ENCODE measurements at places on chromosomes 16 and 17.

GRCh38 chr16:30958175-30959079 lies 873 bp downstream of the SETD1A start:
- no peak for DNase-seq

DNA sequence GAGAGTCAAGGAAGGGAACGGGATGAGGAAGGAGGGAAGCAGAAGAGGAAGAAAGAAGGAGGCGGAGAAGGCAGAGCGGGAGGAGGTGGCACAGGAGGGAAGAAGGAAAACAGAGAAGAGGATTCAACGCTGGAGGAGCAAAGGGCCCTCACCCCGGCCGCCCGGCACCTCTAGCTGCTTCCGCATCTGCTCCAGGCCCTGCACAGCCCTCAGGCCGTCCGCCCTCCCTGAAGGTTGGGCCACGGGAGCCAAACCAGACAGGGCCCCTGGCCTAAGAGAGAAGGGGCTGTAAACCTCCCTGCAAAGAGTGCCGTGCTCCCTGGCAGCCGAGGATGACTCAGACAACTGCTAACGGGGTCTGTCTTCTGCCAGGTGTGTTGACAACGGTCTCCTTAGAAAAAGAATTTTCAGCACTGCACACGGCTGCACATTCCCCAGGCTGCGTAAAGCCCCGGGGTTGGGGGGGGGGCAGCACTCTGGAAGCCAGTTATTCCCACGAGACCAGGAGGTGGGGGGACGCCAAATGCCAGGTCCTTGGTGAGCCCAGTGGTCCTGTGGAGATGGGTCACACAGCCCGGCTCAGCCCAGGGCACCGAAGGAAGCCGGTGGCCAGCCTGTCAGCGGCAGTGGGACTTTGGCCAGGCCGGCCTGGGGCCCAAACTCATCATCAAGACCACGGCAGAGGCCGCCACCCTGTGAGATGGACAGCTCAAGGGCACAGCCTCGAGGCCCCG lies 29.1 kb downstream of the MRM3 start:
- no peak for DNase-seq

DNA sequence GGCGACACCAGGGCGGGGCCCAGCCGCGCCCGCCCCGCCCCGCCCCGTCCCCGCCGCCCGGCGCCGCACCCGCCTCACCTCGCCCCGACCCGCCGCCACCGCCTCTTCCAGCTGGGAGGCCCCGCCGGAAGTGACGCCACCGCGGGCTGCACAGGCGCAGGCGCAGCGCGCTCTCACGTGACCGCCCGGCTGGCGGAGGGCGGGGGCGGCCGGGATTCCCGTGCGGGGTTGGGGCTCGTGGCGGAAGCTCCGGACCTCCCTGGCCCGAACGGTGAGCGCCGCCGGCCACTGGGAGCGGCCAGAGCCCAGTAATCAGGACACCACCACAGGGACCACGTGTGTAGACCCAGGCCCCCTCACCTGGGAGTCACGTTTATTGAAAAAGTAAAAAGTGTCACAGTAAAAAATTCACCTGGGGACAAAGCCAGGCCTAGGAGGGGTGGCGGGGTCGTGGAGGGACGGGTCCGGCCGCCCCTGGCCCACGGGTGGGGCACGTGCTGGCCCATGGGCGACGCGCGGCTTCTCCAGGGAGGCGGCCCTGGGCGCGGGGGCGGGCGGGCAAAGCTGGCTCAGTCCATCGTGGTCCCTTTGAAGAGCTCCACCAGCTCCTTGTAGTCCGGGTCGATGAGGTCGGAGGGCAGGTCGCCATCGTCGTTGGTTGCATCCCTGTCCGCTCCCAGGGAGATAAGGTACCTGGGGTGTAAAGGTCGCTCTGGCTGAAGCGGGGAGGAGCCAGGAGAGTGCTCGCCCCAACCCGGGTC lies at the start of gene MCRIP1:
Gene MCRIP1 (minus strand): TSS at position 132 of the 761 bp plus-strand sequence. CDS start 8,785 bp downstream, outside the sequence.
- DNase-seq = peak; percentile 90

- DNase-seq = no peak
Measured at GRCh38 chr17:50209472-50210239, 8.2 kb upstream of the COL1A1 start.

GRCh38 chr16:66275775-66276428 lies 90.6 kb upstream of the CDH5 start:
- no peak for DNase-seq

DNA sequence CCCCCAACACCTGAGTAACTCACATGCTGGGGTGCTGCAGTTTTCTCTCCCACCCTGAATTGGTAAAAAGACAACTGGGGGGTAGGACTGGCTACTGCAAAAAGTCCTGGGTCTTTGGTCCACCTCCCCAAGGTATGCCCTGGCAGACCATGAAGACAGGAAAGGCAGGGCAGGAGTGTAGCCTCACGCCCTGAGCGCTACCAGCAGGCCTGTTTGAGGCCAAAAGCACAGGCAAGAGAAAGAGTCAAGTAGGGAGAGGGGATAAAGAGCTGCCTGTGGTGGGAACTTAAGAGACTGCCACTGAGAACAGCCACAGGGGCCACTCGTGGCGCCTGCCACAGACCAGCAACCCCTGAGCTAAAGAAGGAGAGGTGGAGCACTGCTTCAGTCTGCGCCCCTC lies 13.8 kb downstream of the PSMB3 start:
- no peak for DNase-seq
